Effector memory CD8-positive, alpha-beta T cell (primary cell): ENCODE measurements at places on chromosomes 4 and X.

GRCh38 chr4:52979821-52980590 lies 117.9 kb downstream of the RASL11B start:
- no peak for DNase-seq

DNA sequence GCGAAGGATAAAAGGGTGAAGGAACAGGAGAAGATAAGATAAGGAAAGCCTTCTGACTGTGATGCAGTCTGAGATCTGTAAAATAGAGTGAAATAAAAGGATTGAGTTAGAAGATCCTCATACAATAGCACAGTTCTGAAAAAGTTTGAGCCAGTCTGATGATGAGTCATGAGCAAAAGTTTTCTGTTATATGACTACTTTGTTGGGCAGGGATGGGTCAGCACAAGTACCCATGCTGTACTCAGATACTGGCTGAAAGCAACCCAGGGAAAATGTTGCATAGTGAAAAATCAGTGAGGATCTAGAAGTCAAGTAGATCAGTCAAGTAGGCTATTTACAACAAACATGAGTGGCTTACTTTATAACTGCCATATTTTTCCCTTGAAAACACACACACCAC lies 253.5 kb downstream of the PCDH10 start:
- no peaks in the 10 kb centered on the region for H3K27me3 ChIP-seq
- no peaks in the 10 kb centered on the region for H3K4me1 ChIP-seq
- no peak overlapping the region for H3K27ac ChIP-seq
- no peaks in the 10 kb centered on the region for H3K36me3 ChIP-seq
- H3K4me3 ChIP-seq, result no peak overlapping the region

DNA sequence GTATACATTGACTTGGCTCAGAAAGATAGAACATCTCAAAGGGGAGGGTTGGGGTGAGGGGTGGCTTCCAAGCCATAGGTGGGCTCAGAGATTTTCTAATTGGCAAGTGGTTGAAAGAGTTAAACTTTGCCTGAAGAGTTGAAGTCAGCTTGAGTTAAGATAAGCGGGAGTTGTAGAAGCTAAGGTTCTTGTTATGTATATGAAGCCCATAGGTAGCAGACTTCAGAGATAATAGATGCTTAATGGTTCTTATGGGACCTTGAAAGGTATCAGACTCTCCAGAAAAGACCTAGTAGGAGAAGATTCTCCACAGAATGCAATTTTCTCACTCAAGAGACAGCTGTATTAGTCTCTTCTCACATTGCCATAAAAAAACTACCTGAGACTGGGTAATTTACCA lies 599.1 kb upstream of the CPEB2 start:
- H3K27ac ChIP-seq, result no peak overlapping the region
- DNase-seq, result no peak
- H3K4me3 ChIP-seq, result no peak overlapping the region
- no peaks in the 10 kb centered on the region for H3K36me3 ChIP-seq

DNA sequence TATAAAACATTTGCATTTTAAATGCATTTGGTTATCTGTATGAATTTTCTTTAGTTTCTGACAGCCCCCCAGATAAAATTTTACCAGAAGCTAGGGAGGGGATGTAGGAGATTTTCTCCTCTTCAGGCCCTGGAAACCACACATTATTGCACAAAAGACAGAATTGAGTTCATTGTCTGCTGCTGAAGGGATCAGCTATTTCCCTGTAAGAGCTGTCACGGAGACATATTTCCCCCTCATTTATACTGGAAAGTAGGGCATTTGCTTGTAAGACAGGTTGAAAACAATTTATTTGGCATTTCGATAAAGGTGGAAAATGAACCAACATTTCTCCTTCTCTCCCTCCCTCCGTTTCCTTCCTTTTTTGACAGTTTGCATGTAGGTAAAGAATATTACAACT lies 241.3 kb upstream of the LCORL start:
- H3K27me3 ChIP-seq, result peaks cover 27% of the 10 kb centered on the region
- no peak overlapping the region for H3K4me3 ChIP-seq
- no peak overlapping the region for H3K27ac ChIP-seq
- H3K4me1 ChIP-seq, result no peaks in the 10 kb centered on the region

DNA sequence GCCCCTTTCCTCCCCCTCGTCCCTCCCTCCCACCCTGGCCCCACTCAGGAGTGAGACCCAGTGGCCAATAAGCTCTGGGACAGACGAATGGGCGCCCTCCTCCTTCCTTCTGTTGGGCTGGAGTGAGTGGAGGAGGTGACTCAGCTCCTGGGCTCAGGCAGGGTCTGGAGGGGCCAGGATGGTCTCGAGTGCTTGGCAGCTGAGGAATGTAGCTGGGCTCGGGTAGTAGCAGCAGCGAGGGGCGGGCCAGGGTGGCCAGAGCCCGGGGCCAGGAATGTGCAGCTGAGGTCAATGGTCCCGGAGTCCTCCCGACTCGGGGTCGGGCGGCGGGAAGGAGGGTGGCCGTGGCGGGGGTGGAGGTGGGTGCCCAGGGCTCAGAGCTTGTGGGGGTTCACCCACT lies 15.0 kb downstream of the G6PD start:
- peaks cover 4% of the 10 kb centered on the region for H3K4me1 ChIP-seq
- no peak overlapping the region for H3K4me3 ChIP-seq
- H3K36me3 ChIP-seq, result peaks cover 29% of the 10 kb centered on the region
- no peaks in the 10 kb centered on the region for H3K27me3 ChIP-seq
- no peak overlapping the region for H3K27ac ChIP-seq

GRCh38 chr4:87758270-87758669 lies 41.1 kb upstream of the IBSP start:
- peaks cover 5% of the 10 kb centered on the region for H3K27me3 ChIP-seq
- no peak overlapping the region for H3K4me3 ChIP-seq
- no peaks in the 10 kb centered on the region for H3K4me1 ChIP-seq
- no peaks in the 10 kb centered on the region for H3K36me3 ChIP-seq

DNA sequence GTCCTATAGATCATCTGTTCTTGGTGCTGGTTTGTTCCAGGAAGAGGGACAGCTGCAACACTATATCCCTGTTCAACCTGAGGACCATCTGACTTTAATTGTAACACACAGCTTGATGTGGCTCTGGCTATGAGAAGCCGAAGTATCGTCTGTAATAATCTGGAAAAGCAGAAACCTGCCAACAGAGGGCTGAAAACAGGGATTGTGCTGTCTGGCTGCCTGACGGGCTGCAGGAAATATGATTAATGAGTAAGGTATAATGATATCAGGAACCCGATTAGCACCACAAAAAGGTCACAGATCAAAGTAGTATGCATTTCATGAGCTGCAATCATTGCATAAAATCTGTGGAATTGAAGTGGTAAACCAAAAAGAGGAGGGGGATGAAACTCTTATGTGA lies 170.4 kb upstream of the MAB21L2 start:
- no peak for DNase-seq
- H3K4me1 ChIP-seq, result peaks cover 6% of the 10 kb centered on the region
- H3K36me3 ChIP-seq, result peaks cover 12% of the 10 kb centered on the region
- no peak overlapping the region for H3K27ac ChIP-seq
- H3K4me3 ChIP-seq, result no peak overlapping the region

GRCh38 chr4:156771171-156771837 lies 200.3 kb downstream of the PDGFC start:
- H3K4me1 ChIP-seq, result no peaks in the 10 kb centered on the region
- no peaks in the 10 kb centered on the region for H3K36me3 ChIP-seq
- H3K4me3 ChIP-seq, result no peak overlapping the region
- DNase-seq, result no peak

DNA sequence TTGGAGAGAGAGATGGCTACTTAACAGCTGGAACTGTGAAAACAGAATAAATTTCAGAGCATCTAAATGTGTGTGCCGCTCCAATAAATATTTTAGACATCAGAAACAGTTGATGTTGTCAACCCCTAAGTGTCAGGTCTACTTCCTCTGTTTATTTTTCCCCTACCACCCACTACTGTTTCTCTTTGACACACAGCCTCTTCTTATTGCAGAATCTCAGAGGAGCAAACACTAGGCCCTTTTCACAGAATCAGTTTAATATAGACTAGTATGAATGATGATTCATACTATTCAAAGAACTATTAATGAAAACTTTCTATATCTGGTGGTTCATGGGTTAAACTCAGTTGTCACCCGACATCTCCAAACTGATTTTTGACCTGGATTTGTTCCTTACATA lies 33.9 kb downstream of the NAA11 start:
- no peak overlapping the region for H3K27ac ChIP-seq
- H3K4me3 ChIP-seq, result no peak overlapping the region
- DNase-seq, result no peak
- H3K4me1 ChIP-seq, result no peaks in the 10 kb centered on the region
- H3K27me3 ChIP-seq, result no peaks in the 10 kb centered on the region
- no peaks in the 10 kb centered on the region for H3K36me3 ChIP-seq

DNA sequence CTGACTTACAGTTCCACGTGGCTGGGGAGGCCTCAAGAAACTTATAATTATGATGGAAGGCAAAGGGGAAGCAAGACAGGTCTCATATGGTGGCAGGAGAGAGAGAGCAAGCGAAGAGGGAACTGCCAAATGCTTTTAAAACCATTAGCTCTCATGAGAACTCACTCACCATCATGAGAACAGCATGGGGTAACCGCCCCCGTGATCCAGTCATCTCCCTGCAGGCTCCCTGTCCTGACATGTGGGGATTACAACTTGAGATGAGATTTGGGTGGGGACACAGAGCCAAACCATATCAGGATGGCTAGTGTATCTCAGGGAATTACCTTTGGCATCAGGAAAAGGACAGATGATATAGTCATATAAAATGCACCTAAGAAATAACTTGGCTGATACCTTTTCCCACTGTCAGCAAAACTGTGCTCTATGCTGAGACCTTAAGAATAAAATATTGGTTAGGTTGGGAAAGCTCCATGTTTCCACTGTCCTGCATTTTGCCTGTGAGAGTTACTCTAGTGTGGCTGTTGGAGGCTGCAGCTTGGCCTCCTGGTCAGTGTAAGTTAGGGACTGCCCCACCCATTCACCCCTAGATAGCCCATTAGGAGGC lies 110.3 kb downstream of the UCHL1 start:
- no peaks in the 10 kb centered on the region for H3K4me1 ChIP-seq
- H3K4me3 ChIP-seq, result no peak overlapping the region
- H3K36me3 ChIP-seq, result no peaks in the 10 kb centered on the region
- H3K27me3 ChIP-seq, result peaks cover 6% of the 10 kb centered on the region

DNA sequence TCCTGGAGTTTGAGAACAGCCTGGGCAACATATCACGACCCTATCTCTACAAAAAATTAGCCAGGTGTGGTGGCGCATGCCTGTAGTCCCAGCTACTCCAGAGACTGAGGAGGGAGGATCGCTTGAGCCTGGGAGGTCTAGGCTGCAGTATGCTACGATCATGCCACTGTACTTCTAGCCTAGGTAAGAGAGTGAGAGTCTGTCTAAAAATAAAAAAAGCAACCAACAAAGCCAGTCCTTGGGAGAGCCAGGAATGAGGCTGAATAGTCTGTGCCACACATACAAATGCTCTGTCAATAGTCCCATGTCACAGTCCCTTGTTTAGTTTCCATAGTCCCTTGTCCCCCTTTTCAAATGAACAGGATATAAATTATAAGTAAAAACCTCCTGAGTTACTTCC lies 19.3 kb upstream of the PRSS48 start:
- no peaks in the 10 kb centered on the region for H3K4me1 ChIP-seq
- no peak overlapping the region for H3K27ac ChIP-seq
- no peak overlapping the region for H3K4me3 ChIP-seq
- H3K36me3 ChIP-seq, result no peaks in the 10 kb centered on the region
- H3K27me3 ChIP-seq, result peaks cover 24% of the 10 kb centered on the region
